Stimulated activated CD4-positive, alpha-beta T cell treated with anti-CD3 and anti-CD28 coated beads, Interleukin-1b, Interleukin-23, amount 100 ng/mL, for 24 hours (primary cell): ENCODE measurements at places on chromosomes 2 and 18.
A peak's percentile ranks its signal among the peaks of the same experiment; 100 is the strongest.

DNA sequence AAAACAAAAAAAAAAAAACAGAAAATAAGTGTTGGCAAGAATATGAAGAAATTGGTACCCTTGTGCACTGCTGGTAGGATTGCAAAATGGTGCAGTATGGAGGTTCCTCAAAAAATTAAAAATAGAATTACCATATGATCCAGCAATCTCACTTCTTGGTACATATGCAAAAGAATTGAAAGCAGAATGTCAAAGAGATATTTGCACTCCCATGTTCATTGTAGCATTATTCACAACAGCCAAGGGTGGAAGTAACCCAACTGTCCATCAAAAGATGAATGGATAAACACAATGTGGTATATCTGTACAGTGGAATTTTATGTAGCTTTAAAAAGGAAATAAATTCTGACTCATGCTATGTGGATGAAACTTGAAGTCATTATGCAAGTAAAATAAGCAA is 72.8 kb upstream of the POU3F3 start:
- no peak for DNase-seq

DNA sequence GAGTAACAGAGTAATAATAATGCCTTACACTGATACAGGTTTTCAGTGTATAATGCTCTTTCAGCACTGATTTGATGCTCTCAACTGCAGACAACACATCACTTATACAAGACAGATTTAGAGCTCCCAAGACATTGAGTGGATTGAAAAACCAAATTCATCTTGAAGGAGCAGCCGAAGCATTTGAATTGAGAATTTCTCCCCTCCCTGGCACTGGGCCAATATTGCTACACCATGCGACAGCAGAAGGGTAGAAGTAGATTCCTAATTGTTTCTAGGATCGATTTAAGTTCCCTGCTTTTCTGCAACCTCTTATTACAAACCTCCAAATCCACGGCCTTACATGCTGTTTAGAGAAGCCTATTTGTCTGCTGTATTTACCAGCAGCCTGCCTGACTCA is 15.5 kb downstream of the CENPA start:
- DNase-seq: no peak

- DNase-seq: no peak
Observed at GRCh38 chr2:154240921-154241379, 369.2 kb downstream of the GALNT13 start.

GRCh38 chr2:224973112-224974016 is 68.9 kb downstream of the DOCK10 start:
- no peak for DNase-seq

GRCh38 chr2:46657042-46657504 is 177.7 kb downstream of the TMEM247 start:
- no peak for DNase-seq

GRCh38 chr2:162579986-162580385 is 236.1 kb downstream of the GCA start:
- no peak for DNase-seq

GRCh38 chr2:143935482-143935752 is 584.5 kb downstream of the ZEB2 start:
- no peak for DNase-seq

DNA sequence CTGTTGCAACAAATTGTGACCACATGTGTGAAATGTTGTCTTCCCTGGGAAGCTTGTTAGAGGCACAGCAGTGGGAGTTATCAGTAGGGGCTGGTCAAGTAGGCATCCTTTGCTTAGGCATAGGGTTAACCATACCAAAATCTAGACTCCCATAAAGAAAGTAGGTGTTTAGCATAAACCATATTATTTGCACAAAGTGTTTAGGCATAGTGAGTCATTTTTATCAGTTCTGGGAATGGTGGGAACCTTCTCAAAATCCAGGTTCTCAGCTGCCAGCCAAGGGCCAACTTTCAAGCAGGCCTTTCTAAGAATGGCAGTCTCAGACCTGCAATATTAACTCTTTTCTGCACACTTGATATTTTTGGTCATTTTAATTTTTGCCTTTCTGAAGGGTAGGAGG is 88.5 kb downstream of the RAB3GAP1 start:
- no peak for DNase-seq

GRCh38 chr18:3624935-3625741 is 175.2 kb downstream of the TGIF1 start:
- DNase-seq: peak; percentile 54

GRCh38 chr2:236375973-236376476 is 111.8 kb upstream of the ASB18 start:
- no peak for DNase-seq

GRCh38 chr2:221448057-221448843 is 123.9 kb downstream of the EPHA4 start:
- DNase-seq: no peak

GRCh38 chr2:100560216-100560830 is 2.5 kb upstream of the PDCL3 start:
- no peak for DNase-seq

DNA sequence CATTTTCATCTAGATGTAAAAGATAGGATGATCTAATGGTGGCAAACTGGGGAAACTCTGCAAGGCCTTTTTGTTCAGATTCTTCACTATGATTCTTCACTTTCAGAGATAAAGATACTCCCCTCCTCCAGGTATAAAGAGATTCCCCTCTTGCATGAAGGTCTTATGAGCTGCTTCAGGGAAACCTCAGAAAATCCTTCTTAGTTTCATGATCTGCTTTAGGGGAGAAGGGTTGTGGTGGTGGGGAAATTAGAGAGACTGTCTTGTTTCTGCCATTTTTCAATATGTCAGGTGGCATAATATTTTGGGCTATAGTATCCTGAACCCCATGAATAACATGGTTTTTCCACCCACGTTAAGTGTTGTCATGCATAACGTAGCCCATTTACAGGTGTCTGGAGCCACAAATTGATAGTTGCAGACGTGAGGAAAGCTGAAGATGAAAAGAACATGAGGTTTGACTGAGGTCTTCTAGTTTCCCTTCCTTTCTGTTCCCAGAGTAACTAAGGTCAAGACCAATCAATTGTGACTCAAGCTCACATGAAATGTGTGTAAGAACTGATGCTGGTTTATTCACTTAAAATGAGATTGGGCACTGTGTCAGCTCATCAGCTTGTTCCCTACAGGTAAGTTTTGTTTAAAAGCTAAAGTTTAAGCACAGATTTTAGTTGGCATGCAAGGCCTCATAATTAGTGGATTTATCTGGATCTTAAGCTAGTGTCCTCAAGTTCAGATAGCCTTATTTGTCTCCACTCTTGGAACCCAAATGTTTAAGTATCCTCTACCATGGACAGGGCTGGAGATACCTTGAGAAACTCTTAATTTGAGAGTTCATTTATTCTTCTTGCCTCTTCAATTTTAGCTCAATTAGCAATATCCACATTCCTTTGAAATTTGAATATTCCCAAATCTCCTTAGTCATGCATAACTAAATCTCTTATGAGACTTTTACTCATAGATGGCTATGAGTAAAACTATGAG is 304.5 kb upstream of the FANCL start:
- DNase-seq: no peak

GRCh38 chr18:64142904-64143303 is 6.0 kb downstream of the LINC00305 start:
- no peak for DNase-seq

DNA sequence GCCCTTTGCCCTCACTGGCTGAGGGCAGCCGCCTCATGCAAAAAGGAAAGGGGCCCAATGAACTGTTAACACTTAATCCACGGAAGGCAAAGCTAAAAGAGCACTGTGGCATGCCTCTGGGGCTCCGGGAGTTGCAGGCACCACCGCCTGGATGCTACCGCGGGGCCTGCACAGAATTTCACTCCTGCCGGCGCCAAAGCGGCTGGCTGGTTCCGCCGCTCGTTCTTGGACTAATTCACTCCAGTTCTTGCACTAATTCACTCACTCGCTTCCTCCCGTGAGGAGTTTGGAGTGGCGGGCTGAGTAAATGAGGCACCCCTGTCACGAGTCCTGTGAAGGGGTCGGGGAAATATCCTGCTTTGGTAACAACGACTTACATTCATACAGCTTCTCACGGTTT is 14.0 kb upstream of the MAPK4 start:
- DNase-seq: no peak

- no peak for DNase-seq
Observed at GRCh38 chr18:63046375-63046774, 273.2 kb downstream of the BCL2 start.

- DNase-seq: no peak
Observed at GRCh38 chr18:74194691-74195090, 46.4 kb downstream of the TIMM21 start.

DNA sequence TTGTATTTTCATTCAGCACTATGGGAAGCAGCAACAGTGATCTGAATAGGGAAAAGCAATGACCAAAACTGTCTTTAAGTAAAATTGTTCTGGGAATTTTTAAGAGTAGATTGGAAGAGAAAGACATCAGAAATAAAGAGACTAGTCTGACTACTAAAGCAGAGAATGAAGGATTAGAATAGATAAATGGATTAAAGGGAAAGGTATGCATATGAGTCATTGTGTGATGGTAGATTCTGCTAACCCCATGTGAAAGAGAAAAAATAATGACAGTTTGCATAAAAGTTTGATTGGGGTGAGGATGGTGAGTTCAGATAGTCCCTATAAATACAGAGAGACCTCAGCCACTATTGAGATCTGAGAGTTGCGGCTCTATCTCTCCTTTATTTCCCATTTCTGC is 139.6 kb upstream of the DCC start:
- no peak for DNase-seq

DNA sequence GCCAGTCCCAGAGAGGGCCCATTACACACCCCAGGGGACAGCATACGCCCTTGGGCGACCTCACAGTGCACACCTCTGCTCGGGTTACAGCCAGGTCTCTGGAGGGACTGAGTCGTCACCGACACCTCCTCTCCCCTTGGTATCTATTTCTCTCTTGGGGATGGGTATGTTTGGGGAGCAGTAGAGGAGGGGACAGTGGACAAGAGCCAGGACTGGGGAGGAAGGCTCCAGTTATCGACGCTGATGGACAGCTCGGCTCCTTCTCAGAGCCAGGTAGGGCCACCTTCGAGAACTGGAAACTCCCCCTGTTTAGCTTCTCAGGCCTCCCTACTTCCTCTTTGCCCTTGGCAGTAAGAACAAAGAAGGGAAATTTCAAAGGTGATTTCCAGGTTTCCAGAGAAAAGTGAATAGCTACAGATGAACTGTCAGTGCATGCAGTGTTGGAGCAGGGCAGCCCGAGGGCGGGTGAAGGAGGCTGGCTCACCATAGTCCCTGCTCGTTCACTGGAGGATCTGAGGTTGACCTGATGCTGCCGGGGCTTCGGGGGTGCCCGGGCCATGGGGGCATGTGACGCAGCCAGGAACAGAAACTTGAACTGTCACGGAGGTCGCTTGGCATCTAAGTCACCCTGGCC is 4.4 kb upstream of the SEMA4C start:
- no peak for DNase-seq

- DNase-seq: no peak
Observed at GRCh38 chr2:238418999-238419546, 7.7 kb upstream of the ASB1 start.

DNA sequence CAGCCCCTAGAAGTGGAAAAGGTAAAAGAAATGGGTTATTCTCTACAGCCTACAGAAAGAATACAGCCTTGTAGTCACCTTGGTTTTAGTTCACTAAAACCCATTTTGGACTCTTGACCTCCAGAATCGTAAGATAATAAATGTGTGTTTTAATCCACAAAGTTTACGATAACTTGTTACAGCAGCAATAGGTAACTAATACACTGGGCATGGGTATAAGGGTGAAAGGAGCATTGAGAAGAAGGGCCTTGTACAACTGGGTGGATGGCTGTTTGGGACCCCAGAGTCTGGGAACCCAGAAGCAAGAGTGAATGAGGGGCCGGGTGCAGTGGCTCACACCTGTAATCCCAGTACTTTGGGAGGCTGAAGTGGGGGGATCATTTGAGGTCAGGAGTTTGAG is 2.2 kb upstream of the MFSD6 start:
- no peak for DNase-seq

GRCh38 chr2:216283038-216283900 is 89.0 kb downstream of the MARCHF4 start:
- DNase-seq: no peak

GRCh38 chr18:2981212-2981728 is 31.7 kb downstream of the LPIN2 start:
- no peak for DNase-seq

GRCh38 chr2:229920011-229920641 is 1.7 kb downstream of the TRIP12 start:
- no peak for DNase-seq

- DNase-seq: no peak
Observed at GRCh38 chr2:74424139-74424992, 2.8 kb downstream of the WDR54 start.

GRCh38 chr2:47607005-47607679 is 175.8 kb upstream of the MSH6 start:
- no peak for DNase-seq

DNA sequence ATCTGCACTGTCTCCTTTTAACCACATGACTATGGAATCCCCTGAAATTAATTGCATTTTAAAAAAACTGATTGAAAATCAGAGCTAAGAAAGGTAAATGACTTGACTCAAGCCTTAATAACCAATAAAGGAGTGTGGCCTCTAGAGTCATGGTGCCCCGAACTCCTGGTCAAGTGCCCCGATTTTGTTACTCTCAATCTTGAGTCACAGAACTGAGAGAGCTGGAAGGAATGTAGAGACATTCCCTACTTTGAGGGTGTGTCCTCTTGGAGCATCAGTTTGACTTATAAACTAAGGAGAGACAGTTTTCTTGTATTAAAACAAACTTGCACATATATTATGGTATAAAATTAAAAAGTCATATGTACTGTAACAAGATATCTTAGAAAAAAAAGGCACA is 2.4 kb downstream of the WDR43 start:
- DNase-seq: no peak

DNA sequence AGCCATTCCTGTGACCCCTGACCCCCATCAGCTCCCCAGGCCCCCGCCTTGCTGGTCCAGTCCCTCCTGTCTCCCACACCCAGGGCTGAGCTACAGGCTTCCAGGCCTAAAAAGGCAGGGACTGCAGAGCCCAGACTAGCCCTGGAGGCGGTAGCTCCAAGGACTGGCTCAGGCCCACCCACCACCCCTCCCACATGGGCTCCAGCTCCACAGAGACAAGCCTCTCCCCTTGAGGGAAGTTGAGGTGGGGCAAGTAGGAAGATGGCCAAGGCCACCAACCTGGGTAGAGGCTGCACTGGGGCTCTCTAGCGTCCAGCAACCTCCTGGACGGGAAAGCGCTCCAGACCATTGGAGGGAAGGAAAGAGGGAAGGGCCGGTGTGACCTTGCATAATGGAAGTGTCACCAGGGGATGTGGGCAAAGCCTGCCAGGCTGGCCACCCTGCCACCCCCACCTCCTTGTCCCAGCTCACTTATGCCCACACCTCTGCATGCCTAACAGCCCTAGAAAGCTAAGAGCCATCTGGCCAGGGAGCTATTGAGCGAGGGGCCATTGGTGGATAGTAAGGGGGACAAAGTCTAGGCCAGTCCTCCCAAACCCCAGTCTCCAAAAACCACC is 63.1 kb downstream of the TNS1 start:
- no peak for DNase-seq

- DNase-seq: no peak
Observed at GRCh38 chr2:202608142-202608852, 26.5 kb upstream of the FAM117B start.

GRCh38 chr2:231228974-231229529 is 30.6 kb downstream of the ARMC9 start:
- DNase-seq: no peak

GRCh38 chr2:55107436-55107835 is 57.2 kb upstream of the RTN4 start:
- DNase-seq: no peak
